Activated CD4-positive, alpha-beta memory T cell treated with anti-CD3 and anti-CD28 coated beads for 36 hours (primary cell): ENCODE measurements at places on chromosomes 3 and 15. TPM values are rescaled to one million over a fixed set of nuclear protein-coding genes. Genes with fewer than 3 reads are reported as not detected.

- no peaks in the 10 kb centered on the region for H3K27me3 ChIP-seq
- DNase-seq: no peak
- peaks cover 28% of the 10 kb centered on the region for H3K36me3 ChIP-seq
- peaks cover 66% of the 10 kb centered on the region for H3K4me1 ChIP-seq
Measured at GRCh38 chr3:67635806-67636205, 18.6 kb downstream of the SUCLG2 start.

DNA sequence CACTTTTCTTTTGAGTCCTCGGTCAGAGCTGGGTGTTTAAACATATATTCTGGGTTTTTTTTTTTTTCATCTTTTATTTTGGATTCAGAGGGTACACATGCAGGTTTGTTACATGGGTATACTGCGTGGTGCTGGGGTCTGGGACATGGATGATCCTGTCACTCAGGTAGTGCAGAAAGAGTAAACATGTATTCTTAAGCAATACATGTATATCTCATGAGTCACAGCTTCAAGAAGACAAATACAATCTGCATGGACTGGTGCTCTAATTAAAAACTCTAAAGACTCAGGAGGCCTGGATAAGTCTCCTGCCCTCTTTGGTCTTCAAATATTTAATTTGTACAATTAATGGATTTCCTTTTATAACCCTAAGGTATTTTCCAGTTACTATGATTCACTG lies 50.6 kb upstream of the PHLDB2 start:
- no peak overlapping the region for H3K4me3 ChIP-seq
- H3K4me1 ChIP-seq: no peaks in the 10 kb centered on the region
- DNase-seq: no peak
- H3K27ac ChIP-seq: no peak overlapping the region

- no peak overlapping the region for H3K27ac ChIP-seq
- H3K27me3 ChIP-seq: peaks cover 14% of the 10 kb centered on the region
- H3K36me3 ChIP-seq: no peaks in the 10 kb centered on the region
- no peaks in the 10 kb centered on the region for H3K4me1 ChIP-seq
- H3K4me3 ChIP-seq: no peak overlapping the region
Measured at GRCh38 chr3:13274551-13275332, 145.4 kb downstream of the NUP210 start.

- H3K4me3 ChIP-seq: no peak overlapping the region
- no peaks in the 10 kb centered on the region for H3K4me1 ChIP-seq
- DNase-seq: no peak
- no peaks in the 10 kb centered on the region for H3K27me3 ChIP-seq
Measured at GRCh38 chr15:43889042-43889441, 62.2 kb downstream of the WDR76 start.

DNA sequence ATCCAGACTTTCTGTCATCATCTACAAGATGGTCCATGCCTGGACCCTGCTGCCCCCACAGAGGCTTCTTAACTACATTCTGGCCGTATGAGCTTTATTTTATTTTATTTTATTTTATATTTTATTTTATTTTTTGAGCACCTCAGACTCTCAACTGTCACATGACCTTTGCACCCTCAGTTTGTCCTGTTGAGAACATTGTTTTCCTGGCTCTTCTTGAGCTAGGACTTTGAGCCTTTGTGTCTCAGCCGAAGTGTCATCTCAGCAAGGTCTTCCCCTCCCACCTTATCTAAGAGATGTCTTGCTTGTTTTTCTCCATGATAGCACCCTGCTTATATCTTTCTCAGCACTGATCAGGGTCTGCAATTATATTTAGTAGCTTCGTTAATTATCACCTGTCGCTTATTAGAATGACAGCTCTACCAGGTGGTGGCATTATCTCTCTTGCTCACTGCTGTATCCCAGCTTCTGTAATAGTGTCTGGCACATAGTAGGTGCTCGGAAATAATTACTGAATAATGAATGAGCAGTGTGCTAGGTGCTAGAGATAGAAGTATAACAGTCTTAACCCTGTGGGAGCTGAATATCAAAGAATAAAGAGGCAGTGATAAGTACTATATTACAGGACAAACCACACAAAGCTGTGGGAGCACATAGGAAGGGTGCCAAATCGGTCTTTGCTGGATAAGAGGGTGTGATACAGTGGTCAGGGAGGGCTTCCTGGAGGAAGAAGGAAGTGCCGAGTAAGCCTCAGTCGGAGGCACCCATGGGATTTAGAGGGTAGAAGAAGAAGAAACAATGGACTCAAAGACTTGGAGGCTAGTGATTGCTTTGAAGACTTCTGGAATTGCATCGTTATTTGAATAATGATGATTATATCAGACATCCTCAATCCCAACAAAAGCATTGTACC lies 136.2 kb downstream of the ITPR1 start:
- no peak for DNase-seq
- H3K4me3 ChIP-seq: no peak overlapping the region
- H3K27ac ChIP-seq: no peak overlapping the region
- H3K4me1 ChIP-seq: peaks cover 5% of the 10 kb centered on the region

The ZNF774 gene
- total RNA-seq: 1.1 TPM
